CD14-positive monocyte (primary cell): ENCODE measurements at places on chromosomes 16 and 17.

GRCh38 chr17:46977348-46977747, 1.7 kb downstream of the RPRML start:
- no peak for DNase-seq

DNA sequence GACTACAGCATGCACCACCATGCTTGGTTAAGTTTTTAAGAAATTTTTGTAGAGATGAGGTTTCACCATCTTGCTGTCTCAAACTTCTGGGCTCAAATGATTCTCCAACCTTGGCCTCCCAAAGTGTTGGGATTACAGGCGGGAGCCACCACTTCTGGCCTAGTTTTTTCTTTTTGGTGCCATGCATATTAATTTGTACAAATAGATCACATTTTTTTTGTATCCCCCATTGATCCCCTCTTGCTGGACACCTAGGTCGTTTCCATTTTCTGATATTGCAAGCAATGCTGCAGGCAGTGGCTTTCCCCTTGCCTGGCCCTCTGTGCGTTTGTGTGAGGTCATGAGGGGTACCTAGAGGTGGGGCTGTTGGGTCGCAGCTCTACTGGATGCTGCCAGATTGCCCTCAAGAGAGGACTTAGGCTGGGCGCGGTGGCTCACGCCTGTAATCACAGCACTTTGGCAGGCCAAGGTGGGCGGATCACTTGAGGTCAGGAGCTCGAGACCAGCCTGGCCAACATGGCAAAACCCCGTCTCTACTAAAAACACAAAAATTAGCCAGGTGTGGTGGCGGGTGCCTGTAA, 23.8 kb downstream of the RAP1GAP2 start:
- no peak for DNase-seq

DNA sequence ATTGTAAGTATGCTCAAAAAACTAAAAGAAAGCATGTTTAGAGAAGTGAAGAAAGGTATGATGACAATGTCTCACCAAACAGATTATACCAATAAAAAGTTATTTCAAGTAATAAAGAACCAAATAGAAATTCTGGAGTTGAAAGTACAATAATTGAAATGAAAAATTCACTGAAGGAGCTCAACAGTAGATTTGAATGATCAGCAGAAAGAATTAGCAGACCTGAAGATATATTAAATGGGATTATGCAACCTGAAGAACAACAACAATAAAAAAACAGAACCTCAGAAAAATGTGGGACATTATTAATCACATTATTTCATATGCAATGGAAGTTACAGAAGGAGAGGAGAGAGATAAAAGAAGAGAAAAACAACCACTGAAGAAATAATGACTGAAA, 57.6 kb downstream of the ABCA8 start:
- no peak for DNase-seq

GRCh38 chr17:72661116-72661944, 431.2 kb downstream of the SLC39A11 start:
- DNase-seq = no peak
